ENCODE measurements at places on chromosomes 2 and 18. TPM values are rescaled to one million over a fixed set of nuclear protein-coding genes. Genes with fewer than 3 reads are reported as not detected.

The HOXD12 gene
- not detected for total RNA-seq

The CD8A gene
- total RNA-seq: 0.07 TPM

The MAPRE3 gene
- total RNA-seq: 29.8 TPM

The ASB18 gene
- total RNA-seq: not detected

The SIX3 gene
- not detected for total RNA-seq

The RIT2 gene
- not detected for total RNA-seq

The TUBA4A gene
- total RNA-seq: 52.4 TPM

The GPR45 gene
- total RNA-seq: not detected

The SLC19A3 gene
- not detected for total RNA-seq

The SERPINB13 gene
- total RNA-seq: not detected

The GRB14 gene
- total RNA-seq: not detected

The EFEMP1 gene
- total RNA-seq: 0.82 TPM

The LHCGR gene
- total RNA-seq: not detected

The CRYGC gene
- not detected for total RNA-seq

The RAMP1 gene
- total RNA-seq: 0.29 TPM

The CNGA3 gene
- not detected for total RNA-seq

The GLI2 gene
- total RNA-seq: 0.24 TPM

The IL1R2 gene
- total RNA-seq: 0.13 TPM

The CPLX4 gene
- total RNA-seq: not detected

The ALK gene
- not detected for total RNA-seq

The MOCOS gene
- 12.4 TPM for total RNA-seq

The RTKN gene
- total RNA-seq: 6.9 TPM

Measured in K562 (cell line).